ENCODE measurements at places on chromosomes 1 and 21.

DNA sequence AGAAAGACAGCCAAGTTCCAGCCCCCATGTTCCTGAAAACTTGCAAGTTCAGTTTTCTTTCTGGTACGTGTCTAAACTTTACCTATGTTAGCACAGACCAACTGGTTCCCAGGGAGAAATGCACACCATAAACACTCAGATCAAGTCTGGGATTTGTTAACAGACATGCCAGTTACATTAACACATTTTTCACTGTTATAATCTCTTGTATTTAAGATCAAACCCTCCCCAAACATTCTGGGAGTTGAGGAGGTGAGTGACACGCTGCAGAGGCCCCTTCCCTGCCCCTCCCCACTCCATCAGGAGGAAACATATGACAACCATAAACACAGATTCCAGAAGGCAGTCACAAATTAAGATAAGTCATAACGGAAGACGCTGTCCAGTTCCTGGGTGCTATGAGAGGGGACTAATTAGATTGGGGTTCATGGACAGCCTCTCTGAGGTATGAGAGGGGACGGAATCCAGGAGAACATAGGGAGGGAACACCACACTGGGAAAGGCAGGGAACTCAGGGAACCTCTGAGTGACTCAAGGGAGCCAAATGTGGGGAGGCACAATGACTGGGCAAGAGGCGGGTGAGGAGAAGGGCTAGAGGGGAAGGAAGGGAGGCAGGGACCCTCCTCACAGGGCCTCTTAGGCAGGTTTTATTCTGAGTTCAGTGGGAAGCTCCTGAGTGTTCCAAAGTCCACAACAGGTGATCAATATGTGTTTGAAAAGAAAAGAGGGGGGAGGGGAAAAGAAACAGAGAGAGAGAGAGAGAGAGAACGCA, 25.0 kb downstream of the DUSP10 start:
- no peak for DNase-seq

DNA sequence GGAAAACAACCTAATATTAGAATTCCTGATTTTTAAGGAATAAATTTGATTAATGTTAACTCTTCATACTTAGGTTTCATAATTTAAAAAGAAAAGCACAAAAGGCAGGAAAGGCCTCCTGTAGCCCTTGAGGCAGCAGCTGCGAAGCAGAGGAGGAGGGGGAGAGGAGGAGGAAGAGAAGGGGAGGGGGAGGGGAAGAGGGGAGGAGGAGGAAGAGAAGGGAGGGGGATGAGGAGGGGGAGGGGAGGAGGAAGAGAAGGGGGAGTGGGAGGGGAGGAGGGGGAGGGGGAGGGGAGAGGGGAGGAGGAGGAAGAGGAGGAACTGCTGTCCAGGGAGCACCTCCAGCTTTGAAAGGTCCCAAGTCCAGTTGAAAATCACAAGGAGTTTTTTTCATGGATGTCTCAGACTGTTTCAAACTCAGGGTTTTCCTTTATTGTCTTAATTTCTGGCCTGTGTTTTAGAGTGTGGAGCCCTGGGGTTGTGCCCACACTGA, 35.1 kb upstream of the DIP2A start:
- no peak for DNase-seq

GRCh38 chr1:31154000-31154631, 85.6 kb downstream of the NKAIN1 start:
- no peak for DNase-seq

GRCh38 chr1:223137455-223138085, 5.5 kb downstream of the TLR5 start:
- no peak for DNase-seq

DNA sequence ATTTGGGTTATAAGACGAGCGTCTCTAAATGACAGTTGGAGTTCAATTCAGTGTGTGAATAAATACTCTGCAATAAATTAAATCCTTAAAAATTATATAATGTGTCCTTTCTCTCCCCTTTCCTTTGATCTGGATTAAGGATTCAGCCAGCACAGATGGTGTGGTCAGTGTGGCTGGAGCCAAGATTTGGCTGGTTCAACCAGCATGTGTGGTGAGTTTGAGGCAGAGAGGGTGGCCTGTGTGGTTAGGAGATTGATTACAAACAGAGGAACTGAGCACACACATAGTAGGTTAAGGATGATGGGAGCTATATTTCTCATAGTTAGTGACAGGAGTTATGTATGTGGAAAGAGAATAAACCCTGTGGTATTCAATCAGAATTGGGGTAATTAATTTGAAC, 14.2 kb upstream of the AMIGO1 start:
- DNase-seq = no peak

DNA sequence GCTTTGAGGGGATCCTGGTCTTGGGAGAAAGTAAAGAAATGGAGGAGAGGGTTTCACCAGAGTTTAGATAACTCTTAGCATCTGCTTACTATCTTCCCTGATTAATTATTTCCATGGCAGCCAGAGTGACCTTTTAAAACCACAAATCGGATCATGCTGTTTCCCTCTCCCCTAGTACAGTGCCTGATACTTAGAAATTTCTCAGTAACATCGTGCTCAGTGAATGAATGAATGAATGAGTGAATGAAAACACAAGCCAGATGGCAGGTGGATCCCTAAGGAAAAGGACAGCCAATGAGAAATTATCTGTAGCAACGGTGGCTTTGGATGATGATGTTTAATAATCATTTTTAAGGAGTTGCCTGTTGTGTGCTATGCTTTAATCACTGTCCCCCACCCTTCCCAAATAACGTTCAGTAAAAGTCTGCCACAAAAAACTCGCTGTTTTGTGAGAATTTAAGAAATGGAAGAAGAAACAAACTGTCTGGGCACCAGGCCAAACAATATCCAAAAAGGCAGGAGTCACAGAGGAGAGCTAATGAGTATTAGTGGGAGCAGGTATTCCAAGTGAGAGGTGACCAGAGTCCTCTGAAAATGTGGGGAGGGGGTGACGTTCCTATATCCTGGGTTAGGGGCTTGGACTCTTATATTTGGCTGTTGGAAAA, 737 bp upstream of the SMAP2 start:
- no peak for DNase-seq

DNA sequence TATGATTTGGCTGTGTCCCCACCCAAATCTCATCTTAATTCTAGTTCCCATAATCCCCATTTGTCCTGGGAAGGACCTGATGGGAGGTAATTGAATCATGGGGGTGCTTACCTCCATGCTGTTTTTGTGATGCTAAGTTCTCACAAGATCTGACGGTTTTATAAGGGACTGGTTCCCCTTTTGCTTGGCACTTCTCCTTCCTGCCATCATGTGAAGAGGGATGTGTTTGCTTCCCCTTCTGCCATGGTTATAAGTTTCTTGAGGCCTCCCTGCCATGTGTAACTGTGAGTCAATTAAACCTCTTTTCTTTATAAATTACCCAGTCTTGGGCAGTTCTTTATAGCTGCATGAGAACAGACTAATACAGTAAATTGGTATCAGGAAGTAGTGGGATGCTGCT, 114.1 kb downstream of the ZNF648 start:
- no peak for DNase-seq

DNA sequence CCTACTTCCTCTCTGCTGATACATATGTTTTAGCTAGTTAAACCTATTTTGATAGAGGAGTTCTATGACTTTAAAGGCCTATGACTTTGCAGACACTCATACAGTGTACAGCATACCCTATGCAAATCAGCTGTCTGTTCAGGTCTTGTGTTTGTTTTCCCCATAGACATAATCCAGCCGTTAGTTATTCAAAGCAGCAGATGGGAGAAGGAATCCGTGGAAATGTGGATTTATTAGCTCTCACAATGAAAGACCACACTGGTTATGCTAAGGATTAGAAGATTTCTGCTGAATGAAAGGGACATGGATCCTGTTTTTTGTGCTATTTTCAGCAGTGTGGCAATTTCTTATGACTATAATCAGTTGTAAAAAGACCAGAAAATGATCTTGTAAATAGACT, 59.8 kb downstream of the MAST2 start:
- DNase-seq = no peak

- DNase-seq = no peak
Observed at GRCh38 chr1:184556665-184557064, 169.8 kb downstream of the C1orf21 start.

GRCh38 chr1:156868341-156868740, 7.7 kb downstream of the NTRK1 start:
- DNase-seq = no peak

DNA sequence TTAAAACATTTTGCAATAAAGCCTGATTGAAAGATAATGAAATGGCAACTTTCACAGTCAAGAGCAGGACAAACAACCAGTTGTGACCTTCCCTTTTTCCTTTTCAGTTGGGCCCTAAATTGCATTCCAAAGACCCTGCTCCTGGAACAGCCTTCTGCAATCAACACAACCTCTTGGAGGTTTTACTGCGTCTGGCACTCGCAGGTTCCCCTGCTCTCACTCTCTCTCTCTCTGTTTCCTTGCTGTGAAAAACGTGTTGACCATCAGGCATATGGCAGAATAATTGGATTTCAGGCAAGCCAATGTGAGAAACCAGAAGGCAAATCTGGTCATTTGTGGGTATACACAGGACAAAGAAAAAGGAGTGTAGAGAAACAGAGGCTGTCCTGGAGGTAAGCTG, 23.2 kb downstream of the SLC44A5 start:
- DNase-seq = no peak

GRCh38 chr1:205287767-205288559, 33.6 kb downstream of the NUAK2 start:
- peak; percentile 71 for DNase-seq

DNA sequence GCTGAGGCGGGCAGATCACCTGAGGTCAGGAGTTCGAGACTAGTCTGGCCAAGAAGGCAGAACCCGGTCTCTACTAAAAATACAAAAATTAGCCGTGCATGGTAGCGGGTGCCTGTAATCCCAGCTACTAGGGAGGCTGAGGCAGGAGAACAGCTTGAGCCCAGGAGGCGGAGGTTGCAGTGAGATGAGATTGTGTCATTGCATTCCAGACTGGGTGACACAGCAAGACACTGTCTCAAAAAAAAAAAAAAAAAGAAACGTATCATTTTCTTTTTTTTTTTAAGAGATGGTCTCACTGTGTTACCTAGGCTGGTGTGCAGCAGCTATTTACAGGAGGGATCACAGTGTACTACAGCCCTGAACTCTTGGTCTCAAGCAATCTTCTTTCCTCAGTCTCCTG, 47.3 kb downstream of the ITGB3BP start:
- DNase-seq = no peak

DNA sequence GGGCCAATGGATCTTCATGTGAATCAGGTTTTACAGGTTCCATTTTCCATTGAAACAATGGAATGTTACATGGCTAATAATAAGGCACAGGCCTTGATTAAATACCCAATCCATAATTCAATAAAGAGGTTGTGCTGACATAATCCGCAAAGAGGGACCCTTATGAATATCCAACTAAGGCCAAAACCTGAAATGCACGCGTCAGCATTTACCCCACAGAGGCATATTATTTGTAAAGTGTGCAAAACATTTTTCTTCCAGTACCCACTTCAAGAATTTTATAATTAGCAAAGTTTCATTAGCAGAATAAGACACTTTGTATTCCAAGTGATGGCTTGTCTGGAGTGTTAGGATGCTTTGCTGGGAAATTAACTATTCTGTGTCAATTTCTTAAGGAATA, 220.6 kb upstream of the C8B start:
- DNase-seq = no peak

GRCh38 chr1:177858332-177858821, 111.5 kb downstream of the SEC16B start:
- DNase-seq = no peak

DNA sequence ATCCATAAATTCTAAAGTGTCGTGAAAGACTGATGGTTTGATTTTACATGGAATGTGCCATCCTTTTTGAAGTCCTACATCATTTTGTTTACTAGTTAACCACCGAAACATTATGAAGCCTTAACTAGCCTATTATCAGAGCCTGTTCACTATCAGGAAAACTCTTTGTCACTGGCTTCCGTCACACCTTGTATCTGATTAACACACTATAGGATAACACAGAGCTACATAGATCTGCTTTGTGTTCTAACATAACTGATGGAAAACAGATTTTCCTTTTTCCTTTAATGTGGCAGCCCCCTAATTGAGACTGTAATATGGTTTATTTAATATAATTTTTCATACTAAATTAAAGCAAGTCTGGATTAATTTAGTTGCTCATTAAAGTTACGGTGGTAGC, 74.5 kb upstream of the SCYL3 start:
- DNase-seq = no peak

GRCh38 chr1:16080422-16081150, 7.1 kb upstream of the FAM131C start:
- DNase-seq = no peak

DNA sequence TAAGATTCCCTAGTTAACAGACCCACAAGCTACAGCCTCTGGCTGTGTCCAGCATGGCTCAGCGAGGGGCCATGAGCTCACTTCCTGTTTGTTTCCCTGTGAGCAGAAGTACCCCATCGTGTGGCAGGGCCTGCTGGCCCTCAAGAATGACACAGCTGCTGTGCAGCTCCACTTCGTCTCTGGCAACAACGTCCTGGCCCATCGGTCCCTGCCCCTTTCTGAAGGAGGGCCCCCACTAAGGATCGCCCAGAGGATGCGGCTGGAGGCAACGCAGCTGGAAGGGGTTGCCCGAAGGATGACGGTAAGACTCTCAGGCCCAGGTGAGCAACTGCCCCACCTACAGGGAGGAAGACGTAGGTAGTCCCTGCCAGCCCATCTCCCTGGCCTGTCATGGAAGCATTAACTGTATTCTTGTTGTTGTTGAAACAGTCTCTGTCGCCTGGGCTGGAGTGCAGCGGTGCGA, 38.2 kb downstream of the ZBTB17 start:
- no peak for DNase-seq

- no peak for DNase-seq
Observed at GRCh38 chr1:225746361-225747179, 31.1 kb upstream of the SRP9 start.

DNA sequence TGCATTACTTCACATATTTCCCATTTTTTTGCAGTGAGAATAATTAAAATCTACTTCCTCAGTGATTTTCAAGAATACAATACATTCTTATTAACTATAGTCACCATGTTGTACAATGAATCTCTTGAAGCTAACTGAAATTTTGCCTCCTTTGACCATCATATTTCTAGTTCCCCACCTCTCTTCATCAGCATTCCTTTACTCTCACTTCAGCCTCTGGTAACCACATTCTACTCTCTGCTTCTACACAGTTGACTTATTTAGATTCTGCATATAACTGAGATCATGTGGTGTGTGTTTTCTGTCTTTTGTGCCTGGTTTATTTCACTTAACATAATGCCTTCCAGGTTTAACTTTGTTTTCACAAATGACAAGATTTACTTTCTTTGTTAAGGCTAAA, 304.4 kb upstream of the LYPLAL1 start:
- DNase-seq = no peak
